Activated CD4-positive, alpha-beta T cell treated with anti-CD3 and anti-CD28 coated beads for 36 hours (primary cell): ENCODE measurements at places on chromosomes 5 and 9.

DNA sequence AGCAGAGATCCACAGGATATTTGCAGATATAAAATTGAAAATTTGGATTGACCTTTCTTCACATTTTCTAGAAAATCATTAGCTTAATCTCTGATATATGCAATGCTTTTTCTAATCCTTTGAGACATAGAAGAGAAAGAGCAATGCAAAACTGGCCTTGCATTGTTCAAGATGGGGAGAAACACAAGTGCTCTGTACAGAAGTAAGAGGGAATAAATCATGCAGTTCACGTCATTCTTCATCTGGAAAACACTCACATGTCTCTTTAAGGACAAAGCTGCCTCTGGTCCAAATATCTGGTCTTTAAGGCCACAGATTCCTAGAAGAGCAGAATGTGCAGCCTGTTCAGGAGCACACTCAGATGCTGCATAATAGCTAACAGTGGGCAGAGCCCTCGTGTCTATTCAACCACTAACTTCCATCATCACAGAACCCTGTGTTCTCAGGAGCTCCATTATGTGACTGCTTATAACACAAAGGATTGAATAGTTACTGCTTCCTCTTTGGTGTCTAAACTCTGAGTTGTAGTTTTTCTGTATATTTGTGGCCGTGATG is 277.5 kb downstream of the PLK2 start:
- no peak for DNase-seq
- H3K36me3 ChIP-seq = no peaks in the 10 kb centered on the region
- no peak overlapping the region for H3K4me3 ChIP-seq
- no peaks in the 10 kb centered on the region for H3K4me1 ChIP-seq

- H3K4me3 ChIP-seq = no peak overlapping the region
- H3K4me1 ChIP-seq = no peaks in the 10 kb centered on the region
- H3K36me3 ChIP-seq = no peaks in the 10 kb centered on the region
- no peak for DNase-seq
- H3K27me3 ChIP-seq = peaks cover 5% of the 10 kb centered on the region
These were observed 149.2 kb upstream of the RGMB start for GRCh38 chr5:98624145-98624880.

DNA sequence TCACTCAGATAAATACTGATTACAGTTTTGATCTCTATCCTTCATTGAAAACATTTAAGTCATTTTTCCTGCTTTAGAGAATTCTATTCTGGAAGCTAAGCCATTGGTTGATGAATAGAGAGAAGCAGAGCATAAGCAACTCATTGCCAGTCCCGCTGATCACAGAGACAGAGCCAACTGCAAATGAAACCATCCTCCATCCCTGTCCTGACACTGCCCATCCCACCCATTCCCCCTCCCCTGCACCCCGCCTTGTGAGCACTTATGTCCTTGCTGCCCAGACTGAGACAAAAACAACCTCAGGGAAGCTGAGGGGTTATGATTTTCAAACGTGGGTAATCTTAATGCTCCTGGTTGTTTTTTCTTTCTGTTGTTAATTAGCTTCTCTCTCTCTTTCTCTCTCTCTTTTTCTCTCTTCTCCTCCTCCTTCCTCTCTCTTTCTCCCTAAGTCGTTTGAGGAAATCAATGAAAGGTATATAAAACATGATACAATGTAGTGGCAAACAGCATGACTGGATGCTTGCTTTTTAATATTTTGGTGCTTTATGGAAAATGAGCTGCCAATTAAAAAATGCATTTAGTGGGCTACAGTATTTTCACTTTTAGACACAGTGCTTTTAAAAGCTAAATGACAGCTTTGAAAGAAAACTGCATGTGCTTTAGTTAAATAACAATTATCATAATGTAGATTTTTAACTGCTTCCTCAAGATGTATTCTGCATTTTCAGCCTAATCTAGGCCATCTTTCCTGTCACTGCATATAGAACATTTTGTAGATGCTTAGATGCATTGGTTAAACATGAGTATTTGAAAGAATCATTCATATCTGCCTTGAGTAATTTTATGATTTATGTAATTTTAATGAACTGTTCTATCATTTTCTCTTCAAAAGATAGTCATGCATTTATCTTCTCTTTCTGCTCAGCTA is 57.3 kb downstream of the CMYA5 start:
- no peaks in the 10 kb centered on the region for H3K4me1 ChIP-seq
- H3K4me3 ChIP-seq = no peak overlapping the region
- no peaks in the 10 kb centered on the region for H3K36me3 ChIP-seq
- DNase-seq = no peak
- H3K27ac ChIP-seq = no peak overlapping the region

GRCh38 chr9:119370816-119371215 is 1.6 kb upstream of the BRINP1 start:
- DNase-seq = peak; percentile 49
- peaks cover 3% of the 10 kb centered on the region for H3K4me1 ChIP-seq
- H3K36me3 ChIP-seq = peaks cover 5% of the 10 kb centered on the region

- no peak overlapping the region for H3K4me3 ChIP-seq
- no peaks in the 10 kb centered on the region for H3K4me1 ChIP-seq
These were observed 322.4 kb downstream of the LRRC70 start for GRCh38 chr5:62900976-62901375.

GRCh38 chr5:60945813-60946187 is 795 bp downstream of the NDUFAF2 start:
- H3K27ac ChIP-seq = peak overlapping the region; percentile 84
- H3K4me3 ChIP-seq = no peak overlapping the region
- DNase-seq = peak; percentile 57

GRCh38 chr5:164975986-164976385 is 1470.6 kb downstream of the MAT2B start:
- H3K4me1 ChIP-seq = no peaks in the 10 kb centered on the region
- H3K4me3 ChIP-seq = no peak overlapping the region
- DNase-seq = no peak
- H3K27ac ChIP-seq = no peak overlapping the region
- H3K27me3 ChIP-seq = no peaks in the 10 kb centered on the region
- no peaks in the 10 kb centered on the region for H3K36me3 ChIP-seq

DNA sequence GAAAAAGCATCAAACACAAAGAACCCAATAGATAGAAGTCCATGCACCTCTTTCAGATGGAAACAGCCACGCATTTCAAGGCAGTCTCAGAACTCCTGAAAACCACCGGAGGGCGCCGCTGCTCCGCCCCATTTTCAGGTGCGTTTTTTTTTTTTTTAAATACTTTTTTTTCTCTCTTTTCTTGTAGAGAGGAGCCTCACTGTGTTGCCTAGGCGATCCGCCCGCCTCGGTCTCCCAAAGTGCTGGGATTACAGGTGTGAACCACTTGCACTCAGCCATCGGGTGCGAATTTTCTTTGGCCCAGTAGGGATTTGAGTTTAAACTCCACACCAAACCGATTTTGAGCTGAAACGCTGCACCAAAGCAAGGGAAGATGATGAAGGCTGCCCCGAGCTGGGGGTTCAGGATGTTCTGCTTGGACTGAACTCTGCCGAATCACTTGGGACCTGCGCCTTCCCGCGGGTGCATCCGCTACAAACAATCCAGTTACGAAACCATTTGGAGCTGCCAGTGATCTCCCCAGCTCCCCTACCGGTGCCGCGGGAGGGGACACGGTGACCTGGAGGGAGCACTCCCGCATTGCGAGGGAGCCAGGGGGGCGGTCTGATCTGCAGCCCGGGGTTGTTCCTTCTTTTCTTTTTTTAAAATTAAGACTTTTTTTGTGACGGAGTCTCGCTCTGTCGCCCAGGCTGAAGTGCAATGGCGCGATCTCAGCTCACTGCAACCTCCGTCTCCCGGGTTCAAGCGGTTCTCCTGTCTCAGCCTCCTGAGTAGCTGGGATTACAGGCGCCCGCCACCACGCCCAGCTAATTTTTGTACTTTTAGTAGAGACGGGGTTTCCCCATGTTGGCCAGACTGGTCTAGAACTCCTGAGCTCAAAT is 1.4 kb downstream of the PTGR1 start:
- peak; percentile 78 for DNase-seq
- peaks cover 23% of the 10 kb centered on the region for H3K27me3 ChIP-seq
- peak overlapping the region; percentile 75 for H3K4me3 ChIP-seq
- H3K4me1 ChIP-seq = peaks cover 21% of the 10 kb centered on the region
- H3K27ac ChIP-seq = peak overlapping the region; percentile 33

- H3K4me1 ChIP-seq = no peaks in the 10 kb centered on the region
- no peak for DNase-seq
- no peaks in the 10 kb centered on the region for H3K36me3 ChIP-seq
- H3K27me3 ChIP-seq = peaks cover 5% of the 10 kb centered on the region
- no peak overlapping the region for H3K4me3 ChIP-seq
These were observed 120.1 kb upstream of the ACO1 start for GRCh38 chr9:32264170-32264864.

- peak overlapping the region; percentile 90 for H3K27ac ChIP-seq
- no peaks in the 10 kb centered on the region for H3K27me3 ChIP-seq
- H3K36me3 ChIP-seq = peaks cover 49% of the 10 kb centered on the region
- H3K4me3 ChIP-seq = peak overlapping the region; percentile 79
These were observed 47.7 kb downstream of the CNTRL start for GRCh38 chr9:121122246-121123032.

- DNase-seq = no peak
- H3K36me3 ChIP-seq = no peaks in the 10 kb centered on the region
- H3K4me1 ChIP-seq = no peaks in the 10 kb centered on the region
These were observed 122.2 kb downstream of the SLC28A3 start for GRCh38 chr9:84218322-84218721.

GRCh38 chr9:11128156-11128555 is 515.4 kb upstream of the PTPRD start:
- no peaks in the 10 kb centered on the region for H3K36me3 ChIP-seq
- H3K27me3 ChIP-seq = no peaks in the 10 kb centered on the region
- H3K4me1 ChIP-seq = no peaks in the 10 kb centered on the region
- no peak overlapping the region for H3K27ac ChIP-seq
- no peak for DNase-seq

- DNase-seq = no peak
- no peak overlapping the region for H3K4me3 ChIP-seq
- peaks cover 6% of the 10 kb centered on the region for H3K27me3 ChIP-seq
- no peaks in the 10 kb centered on the region for H3K36me3 ChIP-seq
These were observed 139.5 kb downstream of the FSTL4 start for GRCh38 chr5:133472829-133473228.

- H3K4me1 ChIP-seq = peaks cover 1% of the 10 kb centered on the region
- no peak overlapping the region for H3K4me3 ChIP-seq
- no peak for DNase-seq
- H3K27me3 ChIP-seq = peaks cover 27% of the 10 kb centered on the region
- no peak overlapping the region for H3K27ac ChIP-seq
These were observed 125.3 kb downstream of the EGFLAM start for GRCh38 chr5:38383701-38384100.

- H3K27ac ChIP-seq = no peak overlapping the region
- DNase-seq = no peak
- H3K4me3 ChIP-seq = no peak overlapping the region
- no peaks in the 10 kb centered on the region for H3K4me1 ChIP-seq
- no peaks in the 10 kb centered on the region for H3K27me3 ChIP-seq
These were observed 22.4 kb upstream of the ANGPTL2 start for GRCh38 chr9:127144670-127145445.

GRCh38 chr5:150279330-150280020 is 10.1 kb downstream of the CAMK2A start:
- no peak for DNase-seq
- no peak overlapping the region for H3K4me3 ChIP-seq
- peaks cover 5% of the 10 kb centered on the region for H3K27me3 ChIP-seq
- no peaks in the 10 kb centered on the region for H3K36me3 ChIP-seq
- H3K27ac ChIP-seq = no peak overlapping the region

GRCh38 chr5:99320436-99320835 is 391.6 kb upstream of the CHD1 start:
- DNase-seq = no peak
- H3K27me3 ChIP-seq = no peaks in the 10 kb centered on the region
- no peak overlapping the region for H3K27ac ChIP-seq
- no peaks in the 10 kb centered on the region for H3K36me3 ChIP-seq
- H3K4me1 ChIP-seq = no peaks in the 10 kb centered on the region

DNA sequence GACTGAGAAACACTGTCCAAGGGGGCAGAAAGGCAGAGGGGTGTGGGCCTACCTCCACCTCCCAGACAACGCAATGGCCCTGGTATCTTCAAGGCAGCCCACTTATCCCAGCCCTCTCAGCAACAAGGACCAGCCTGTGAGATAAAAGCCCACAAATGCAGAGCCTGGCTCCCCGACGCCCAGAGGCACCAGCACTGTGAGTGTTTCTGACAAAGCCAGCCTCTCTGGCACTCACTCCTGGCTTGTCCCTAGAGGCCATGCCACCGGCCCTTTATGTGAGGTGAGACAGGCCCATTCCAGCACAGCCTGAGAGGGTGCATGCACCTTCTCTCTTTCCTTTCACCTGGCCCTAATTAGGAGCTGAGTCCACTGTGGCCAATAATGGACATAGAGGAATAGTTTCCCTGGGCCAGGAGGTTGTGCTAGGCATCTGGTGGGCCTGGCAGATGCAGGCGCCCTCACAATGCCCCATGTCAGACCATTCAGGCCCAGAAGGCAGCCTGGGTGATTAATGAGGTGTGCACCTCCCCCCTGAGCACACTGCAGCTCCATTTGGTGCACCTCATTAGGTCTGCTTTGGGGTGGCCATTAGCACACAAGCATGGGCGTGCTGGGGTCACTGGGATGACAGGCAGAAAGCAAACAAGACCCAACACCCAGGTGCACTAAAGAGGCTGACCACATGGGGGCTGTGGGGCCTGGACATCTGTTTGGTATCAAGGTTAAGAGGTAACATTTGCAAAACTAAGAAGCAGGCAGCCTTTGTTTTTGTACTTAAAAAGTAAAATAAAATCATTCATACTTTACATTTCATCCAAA is 176.0 kb downstream of the MED10 start:
- DNase-seq = no peak
- no peaks in the 10 kb centered on the region for H3K4me1 ChIP-seq
- peaks cover 7% of the 10 kb centered on the region for H3K27me3 ChIP-seq
- no peak overlapping the region for H3K4me3 ChIP-seq
- H3K36me3 ChIP-seq = no peaks in the 10 kb centered on the region

DNA sequence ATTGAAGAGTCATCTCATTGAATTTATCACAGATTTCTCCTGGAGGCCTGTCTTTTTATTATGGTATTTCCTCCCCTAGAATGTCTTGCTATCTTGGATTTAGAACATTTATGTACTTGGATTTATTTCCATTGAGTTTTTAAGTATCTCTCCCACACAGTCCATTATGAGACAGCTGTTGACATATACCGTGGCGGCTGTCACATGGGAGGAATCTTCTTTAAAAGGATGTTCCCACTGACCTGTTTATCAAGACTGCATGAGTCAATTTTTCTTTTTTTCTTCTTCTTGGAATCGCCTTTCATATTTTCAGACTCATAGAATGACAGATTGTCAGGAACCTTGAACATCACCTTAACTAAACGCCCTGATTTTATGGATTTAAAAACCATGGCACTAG is 2.9 kb upstream of the CAVIN4 start:
- H3K27ac ChIP-seq = no peak overlapping the region
- H3K27me3 ChIP-seq = no peaks in the 10 kb centered on the region
- H3K4me3 ChIP-seq = no peak overlapping the region
- no peak for DNase-seq

DNA sequence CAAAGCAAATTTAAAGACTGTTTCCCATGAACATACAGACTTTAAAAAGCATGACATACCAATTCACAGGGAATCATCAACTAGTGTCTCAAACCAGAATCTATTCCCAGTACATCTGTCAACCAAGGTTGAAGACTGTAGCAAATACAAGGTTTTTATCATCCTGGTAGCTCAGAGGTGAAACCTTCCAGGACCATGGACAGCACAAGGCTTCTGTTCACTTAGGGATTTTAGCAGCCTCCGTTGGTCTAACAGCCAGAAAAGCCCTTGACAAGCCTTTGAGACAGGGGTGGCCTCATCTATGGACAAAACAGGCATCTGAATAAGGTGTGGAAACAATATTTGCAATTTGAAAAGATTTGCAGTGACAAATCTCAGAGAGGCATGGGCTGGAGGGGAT is 119.0 kb downstream of the TRIM32 start:
- no peak overlapping the region for H3K4me3 ChIP-seq
- H3K36me3 ChIP-seq = no peaks in the 10 kb centered on the region
- H3K27ac ChIP-seq = no peak overlapping the region
- H3K27me3 ChIP-seq = peaks cover 2% of the 10 kb centered on the region
- no peaks in the 10 kb centered on the region for H3K4me1 ChIP-seq
